ENCODE measurements at places on chromosomes 6 and 20.

DNA sequence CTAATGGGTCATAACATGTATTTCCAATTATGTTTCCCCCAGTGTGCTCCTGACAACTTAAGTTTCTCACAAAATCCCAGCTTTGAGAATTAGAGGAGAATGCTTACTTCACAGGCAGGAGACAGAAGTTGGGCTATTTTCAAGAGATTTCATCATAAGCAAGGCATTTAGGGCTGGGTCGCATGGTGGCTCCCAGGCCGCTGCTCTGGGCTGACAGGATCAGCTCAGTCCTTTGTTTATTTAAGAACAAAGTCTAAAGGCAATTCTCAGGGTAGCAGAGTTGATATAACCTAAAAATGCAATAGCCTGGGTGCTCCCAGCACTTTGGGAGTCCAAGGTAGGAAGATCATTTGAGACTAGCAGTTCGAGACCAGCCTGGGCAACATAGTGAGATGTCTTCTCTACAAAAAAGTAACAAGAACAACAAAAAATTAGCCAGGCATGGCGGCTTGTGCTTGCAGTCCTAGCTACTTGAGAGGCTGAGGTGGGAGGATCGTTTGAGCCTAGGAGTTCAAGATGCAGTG is 10.9 kb downstream of the FOXQ1 start:
- no peak for DNase-seq

GRCh38 chr6:161568885-161569456 is 295.1 kb upstream of the AGPAT4 start:
- DNase-seq = no peak

- DNase-seq = no peak
Measured at GRCh38 chr6:13147376-13147775, 181.0 kb downstream of the TBC1D7 start.

- DNase-seq = no peak
Measured at GRCh38 chr6:45613656-45614055, 235.9 kb upstream of the SUPT3H start.

GRCh38 chr6:109243863-109244825 is 138.1 kb downstream of the CD164 start:
- no peak for DNase-seq

DNA sequence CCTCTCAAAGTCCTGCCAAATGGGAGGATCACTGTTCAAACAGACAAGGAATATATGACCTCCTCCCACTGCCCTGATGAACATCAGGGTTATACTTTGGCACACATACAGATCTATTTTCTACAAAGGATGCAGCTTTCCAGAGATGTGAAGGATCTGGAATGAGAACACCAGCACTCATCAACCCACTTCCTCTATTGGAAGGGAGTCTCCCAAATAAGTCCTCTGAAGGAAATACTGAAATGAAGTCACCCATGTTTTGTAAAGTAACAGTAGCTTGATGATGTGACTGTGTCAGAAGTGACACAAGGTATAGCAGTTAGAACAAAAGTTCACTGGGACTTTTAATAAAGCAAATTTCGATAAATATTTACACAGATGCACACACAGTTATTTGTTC is 104.9 kb downstream of the OGFRL1 start:
- DNase-seq = no peak

DNA sequence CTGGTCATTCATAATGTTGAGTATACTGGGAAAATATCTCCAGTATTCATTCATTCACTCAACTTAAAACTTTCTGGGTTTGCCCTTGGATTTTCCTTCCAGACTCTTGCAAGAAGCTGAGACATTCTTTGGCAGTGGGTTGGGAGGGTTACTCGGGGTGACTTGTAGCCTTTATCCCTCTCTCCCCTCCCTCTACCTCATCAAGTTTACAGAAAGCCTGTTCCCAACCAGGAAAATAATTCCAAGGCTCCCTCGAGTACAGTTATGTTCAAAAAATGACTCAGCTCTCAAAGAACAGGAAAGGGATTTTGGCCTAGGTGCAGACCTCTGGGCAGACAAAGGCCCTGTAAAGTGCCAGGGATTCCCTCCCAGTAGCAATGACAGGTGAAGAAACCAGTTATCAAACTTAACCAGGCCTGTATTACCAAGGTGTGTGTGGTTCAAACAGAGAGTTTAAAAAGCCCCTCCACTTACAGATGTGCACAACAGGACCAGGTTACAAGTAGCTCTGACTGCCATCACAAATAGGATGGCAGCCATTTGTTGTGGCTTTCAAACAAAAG is 22.2 kb downstream of the FKBP1A start:
- DNase-seq = no peak

GRCh38 chr20:25546048-25546447 is 39.3 kb downstream of the NINL start:
- no peak for DNase-seq

- DNase-seq = no peak
Measured at GRCh38 chr6:22141241-22141745, 155.5 kb downstream of the PRL start.

DNA sequence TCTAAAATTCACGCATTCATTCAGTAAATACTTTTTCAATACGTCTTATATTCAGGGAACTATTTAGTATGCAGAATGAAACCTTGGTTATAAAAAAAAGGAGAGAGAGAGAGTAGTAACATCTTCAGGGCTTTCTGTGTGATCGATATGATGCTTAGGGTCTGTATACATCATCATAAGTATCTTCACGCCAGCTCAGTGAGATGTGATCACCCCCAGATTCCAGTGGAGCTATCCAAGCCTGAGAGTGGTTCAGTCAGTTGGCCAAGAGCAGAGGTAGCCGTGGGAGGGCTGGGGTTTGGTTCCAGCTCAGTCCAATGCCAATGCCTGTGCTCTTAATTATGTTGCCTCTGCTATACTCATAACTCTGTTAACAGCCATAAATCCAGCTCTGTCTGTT is 8.6 kb downstream of the CD83 start:
- no peak for DNase-seq
